ENCODE measurements at places on chromosomes 11 and 22. TPM values are rescaled to one million over a fixed set of nuclear protein-coding genes. Genes with fewer than 3 reads are reported as not detected.

GRCh38 chr11:91926965-91927364 lies 297.7 kb upstream of the FAT3 start:
- DNase-seq, result peak; percentile 56

GRCh38 chr22:18010266-18010665 lies 14.1 kb downstream of the MICAL3 start:
- DNase-seq, result no peak

DNA sequence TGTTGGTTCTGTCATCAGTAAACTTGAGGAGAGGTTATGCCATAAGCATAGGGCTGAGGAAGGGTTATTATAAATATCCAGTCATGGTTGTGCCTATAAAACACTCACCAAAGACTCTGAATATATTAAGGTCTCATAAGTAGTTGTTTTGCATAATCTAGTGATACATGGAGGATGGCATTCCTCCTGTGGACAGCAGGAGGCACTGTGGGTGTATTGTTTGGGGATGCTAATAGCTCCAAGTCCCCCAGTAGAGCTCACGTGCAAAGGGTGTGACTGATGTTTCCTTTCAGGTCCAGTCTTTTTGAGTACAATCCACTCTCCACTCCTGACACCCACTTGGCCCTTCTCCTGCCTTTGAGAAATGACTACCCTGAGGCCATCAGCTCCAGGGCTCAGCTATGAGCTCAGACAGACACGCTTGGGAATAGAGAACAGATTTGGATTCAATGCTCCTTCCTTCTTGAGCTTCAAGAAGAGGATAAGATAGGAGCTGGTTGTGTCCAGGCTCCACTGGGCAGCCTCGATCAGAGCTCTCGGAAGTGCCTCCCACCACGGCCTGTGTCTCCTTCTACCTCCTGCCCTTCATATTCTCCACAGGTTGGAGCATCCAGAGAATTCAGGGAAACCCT lies 85.2 kb upstream of the IGLL5 start:
- DNase-seq, result no peak

DNA sequence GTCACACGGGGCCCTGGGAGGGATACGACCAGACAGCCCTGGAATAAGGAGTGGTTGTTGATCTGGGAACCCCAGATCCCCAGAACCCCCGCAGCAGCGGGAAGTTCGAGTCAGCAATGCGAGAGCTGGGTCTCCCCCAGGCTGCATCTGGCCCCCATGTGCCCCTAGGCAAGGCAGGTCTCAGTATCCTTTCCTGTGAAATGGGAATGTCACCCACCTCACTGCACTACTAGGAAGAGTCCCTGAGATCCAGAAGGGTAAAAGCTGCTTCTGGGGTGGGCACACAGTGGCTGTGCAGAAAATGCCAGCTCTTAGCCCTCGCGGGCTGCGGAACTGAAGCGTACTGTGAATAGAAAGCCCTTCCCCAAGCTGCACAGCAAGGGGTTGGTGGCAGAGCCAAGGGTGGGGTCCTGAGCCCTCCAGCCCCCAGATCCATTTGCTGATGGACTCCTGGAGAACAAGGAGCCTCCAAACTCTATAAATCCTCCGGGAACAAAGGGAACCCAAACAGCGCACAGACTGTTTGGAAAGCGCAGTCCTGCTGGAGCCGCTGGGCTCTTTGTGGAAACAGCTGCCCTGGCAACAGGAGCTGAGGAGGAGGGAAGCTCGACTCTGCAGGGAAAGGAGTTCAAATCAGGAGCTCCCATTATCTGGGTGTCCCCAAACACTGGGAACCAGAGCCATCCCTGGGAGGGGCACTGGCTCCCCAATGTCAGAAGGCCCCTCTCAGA lies 68.2 kb upstream of the SHISAL1 start:
- peak; percentile 48 for DNase-seq

- DNase-seq, result no peak
These were observed 48.0 kb downstream of the ENTHD1 start for GRCh38 chr22:39845529-39845928.

- DNase-seq, result peak; percentile 68
These were observed 42.8 kb downstream of the TRIOBP start for GRCh38 chr22:37739611-37740049.

DNA sequence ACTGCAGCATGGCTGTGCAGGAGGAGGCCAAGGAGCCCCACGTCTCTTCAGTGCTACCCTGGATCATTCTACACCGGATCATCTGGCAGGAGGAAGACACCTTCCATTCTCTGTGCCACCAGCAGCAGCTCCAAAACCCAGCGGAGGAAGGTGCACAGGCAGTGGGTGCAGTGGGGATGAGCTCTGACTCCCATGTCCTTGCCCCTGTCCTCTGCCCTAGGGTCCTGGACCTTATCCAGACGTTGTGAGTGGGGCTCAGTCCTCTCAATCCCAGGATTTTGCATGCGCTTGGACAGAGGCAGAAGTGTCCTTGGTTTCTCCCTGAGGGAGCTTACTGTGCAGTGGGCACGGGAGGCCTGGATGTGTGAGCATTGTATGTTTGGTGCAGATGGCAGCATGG lies 61.3 kb downstream of the CABIN1 start:
- DNase-seq, result no peak

DNA sequence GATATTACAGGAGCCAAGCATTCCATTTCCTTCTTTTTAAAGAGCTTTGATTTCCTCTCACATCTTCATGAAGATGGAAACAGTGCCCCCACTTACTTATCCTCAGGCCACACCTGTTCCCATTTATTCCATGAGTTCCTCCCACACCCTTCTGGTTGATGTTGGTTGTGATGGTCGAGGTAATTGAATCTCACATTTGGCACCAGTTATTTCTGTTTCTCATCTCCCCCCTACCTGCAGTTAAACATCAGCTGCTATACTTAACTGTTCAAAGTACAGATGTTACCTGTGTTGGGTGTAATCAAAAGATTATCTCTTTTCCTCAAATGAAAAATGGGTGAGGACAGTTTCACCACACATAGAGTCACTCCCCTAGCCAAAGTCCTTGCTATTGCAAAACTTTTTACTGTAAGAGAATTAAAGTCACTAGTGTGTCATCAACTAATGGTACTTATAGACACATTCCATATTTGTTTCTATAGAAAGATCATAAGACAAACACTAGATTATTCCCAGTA lies 1.9 kb downstream of the TMEM45B start:
- no peak for DNase-seq

The SYT7 gene
- polyA plus RNA-seq, result 1.4 TPM

The TRPC6 gene
- polyA plus RNA-seq, result 0.17 TPM

DNA sequence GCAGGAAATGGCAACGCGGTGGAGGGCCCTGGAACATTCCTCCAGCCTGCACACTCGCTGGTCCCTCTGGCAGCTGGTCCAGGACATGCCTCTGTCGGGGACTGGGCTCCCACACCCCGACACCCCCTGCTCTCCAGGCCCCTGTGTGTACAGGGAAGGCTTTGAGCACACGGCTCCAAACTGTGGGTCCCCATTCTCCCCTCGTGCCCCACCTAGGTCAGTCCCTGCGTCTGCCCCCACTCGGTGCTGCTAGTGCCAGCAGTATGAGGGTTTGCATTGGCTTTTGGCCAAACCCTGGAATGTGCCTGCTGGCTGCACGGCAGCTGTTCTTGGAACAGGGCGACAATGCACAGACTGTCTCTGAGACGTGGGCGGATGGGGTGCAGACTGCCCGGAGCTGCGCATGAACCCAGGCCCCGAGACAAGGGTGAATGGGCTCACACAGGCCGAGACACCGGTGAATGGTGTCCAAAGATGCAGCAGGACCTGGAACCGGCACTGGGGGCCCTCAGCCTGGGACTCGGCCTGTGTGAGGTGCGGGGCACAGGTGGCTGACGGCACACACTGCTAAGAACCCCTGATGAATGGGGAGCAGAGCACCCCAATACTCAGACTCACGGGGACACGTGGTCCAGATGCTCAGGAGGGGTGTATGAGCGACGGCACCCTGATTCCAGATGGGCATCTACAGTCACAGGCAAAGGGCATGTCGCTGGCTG lies 7.5 kb upstream of the SYT8 start:
- peak; percentile 56 for DNase-seq

DNA sequence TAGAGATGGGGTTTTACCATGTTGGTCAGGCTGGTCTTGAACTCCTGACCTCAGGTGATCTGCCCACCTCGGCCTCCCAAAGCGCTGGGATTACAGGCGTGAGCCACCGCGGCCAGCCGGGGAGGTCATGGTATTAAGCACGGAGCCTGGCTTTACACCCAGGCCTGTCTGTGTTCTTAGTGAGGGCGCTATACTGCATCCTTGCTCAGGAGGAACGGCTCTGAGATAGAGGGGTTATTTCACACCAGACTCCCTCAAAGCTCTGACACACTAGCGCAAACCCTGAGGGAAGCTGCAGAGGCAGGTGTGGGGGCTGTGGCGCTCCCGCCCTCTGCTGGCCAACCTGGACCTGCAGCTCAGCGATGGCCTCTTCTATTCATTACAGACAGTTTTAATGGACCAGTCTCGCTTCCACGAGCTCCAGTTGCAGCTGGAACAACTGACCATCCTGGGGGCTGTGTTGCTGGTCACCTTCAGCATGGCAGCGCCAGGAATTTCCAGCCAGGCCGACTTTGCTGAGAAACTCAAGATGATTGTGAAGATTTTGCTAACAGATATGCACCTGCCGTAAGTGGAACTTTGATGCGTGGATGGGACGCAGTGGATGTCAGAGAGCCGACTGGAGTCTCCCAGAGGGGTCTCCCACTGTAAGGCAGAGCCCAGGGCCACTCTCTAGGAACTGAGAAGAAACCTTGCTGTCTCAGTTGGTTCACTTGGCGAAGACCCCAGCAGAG lies 26.2 kb downstream of the TCP11L1 start:
- peak; percentile 54 for DNase-seq

The OR52A1 gene
- not detected for polyA plus RNA-seq

- DNase-seq, result peak; percentile 41
These were observed 47.1 kb downstream of the LARGE1 start for GRCh38 chr22:33873186-33873585.

GRCh38 chr11:58900479-58901420 lies 38.5 kb upstream of the GLYATL1 start:
- DNase-seq, result peak; percentile 59

DNA sequence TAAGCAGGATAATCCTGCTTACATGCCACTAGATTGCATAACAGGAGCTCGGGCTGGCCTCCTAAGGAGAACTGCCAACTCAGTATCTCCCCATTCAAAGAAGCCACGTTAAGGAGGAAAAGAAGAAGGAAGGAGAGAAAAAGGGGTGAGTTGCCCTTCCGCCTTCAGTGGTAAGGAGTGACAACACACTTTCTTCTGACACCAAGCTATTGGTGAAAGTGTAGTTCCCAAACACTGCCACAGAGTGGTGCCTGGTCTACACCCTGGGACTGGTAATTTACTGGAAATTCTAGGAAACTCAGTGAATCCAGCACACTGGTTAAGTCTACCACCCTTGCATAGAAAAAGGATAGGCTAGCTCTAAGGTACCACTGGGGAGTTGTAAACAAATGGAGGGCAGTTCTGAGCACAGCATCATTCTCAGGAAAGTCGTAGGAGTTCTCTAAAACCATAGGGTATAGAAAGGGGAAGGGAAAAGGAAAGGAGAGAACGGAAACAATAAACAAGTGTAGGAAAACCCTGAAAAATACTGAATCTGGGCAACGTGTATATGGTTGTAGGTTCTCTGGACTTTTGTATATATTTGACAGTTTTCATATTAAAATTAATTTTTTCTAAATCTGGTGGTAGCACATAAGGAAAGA lies 58.2 kb downstream of the RRAS2 start:
- peak; percentile 33 for DNase-seq

- no peak for DNase-seq
These were observed 2.7 kb downstream of the PLXNB2 start for GRCh38 chr22:50304528-50305392.
